ENCODE measurements at places on chromosomes 3 and 15. TPM values are rescaled to one million over a fixed set of nuclear protein-coding genes. Genes with fewer than 3 reads are reported as not detected.

NOX5 gene
- not detected for total RNA-seq

TRIM42 gene
- not detected for total RNA-seq

ZPLD1 gene
- not detected for total RNA-seq

BCHE gene
- 78.5 TPM for total RNA-seq

DNA sequence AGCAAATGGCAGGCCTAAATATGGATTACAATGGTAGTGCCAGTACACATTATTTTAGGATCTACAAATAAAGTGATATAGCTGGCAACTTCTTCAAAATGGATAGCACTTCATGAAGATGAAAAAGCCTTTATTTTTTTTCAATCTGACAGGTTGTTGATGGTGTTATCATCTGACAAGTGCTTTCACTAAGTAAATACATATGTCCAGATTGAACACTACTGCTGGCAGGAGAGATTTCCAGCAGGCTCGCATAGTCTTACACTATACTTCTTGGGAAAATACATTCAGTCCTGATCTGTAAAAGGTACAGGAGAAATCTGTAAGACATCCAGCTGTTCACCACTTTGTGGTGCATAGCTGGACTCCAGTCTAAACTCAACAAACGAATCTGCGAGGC lies 50.9 kb upstream of the ALCAM start:
- no peak for DNase-seq

- DNase-seq = no peak
Measured at GRCh38 chr3:179072100-179072438, 460 bp upstream of the ZMAT3 start.

DNA sequence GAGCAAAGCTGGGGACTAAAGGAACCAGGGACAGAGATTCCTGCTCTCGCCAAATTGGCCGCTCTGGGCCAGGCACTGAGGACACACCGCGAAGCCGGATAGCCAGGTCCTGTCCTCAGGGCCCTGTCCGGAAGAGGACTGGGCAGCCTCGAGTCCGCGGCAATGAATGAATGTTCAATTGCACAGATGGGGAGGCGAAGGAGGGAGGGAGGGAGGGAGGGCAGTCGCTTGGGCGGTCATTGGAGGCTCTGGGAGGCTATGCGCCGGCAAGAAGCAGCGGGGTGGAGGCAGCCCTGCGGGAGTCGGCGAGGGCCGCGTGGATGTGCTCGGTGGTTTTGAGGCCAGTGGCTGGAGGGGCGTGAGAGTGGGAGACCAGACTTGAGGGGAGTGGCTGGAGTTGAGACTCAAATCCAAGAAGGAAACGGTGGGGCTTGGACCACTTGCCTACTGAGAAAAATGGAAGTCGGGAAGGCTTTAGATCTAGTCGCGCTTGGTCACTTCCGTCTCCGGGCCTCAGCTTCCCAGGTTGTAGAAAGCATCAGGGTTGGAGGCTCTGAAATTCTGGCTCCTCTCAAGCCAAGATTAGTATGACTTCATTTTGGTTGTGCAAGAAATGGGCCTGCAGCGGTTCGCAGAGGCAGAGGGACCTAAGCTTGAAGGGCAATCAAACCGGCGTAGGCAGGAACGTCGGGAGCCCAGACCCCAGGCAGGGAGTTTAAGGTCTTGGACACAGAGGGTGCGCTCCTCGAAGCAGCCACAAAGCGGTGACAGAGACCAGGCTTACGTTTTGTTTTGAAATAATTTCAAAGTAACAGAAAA lies 21.1 kb upstream of the PLXND1 start:
- peak; percentile 80 for DNase-seq

- peak; percentile 30 for DNase-seq
Measured at GRCh38 chr15:33584797-33585196, 274.0 kb downstream of the RYR3 start.

- DNase-seq = no peak
Measured at GRCh38 chr3:69809076-69809835, 70.0 kb downstream of the MITF start.

DNA sequence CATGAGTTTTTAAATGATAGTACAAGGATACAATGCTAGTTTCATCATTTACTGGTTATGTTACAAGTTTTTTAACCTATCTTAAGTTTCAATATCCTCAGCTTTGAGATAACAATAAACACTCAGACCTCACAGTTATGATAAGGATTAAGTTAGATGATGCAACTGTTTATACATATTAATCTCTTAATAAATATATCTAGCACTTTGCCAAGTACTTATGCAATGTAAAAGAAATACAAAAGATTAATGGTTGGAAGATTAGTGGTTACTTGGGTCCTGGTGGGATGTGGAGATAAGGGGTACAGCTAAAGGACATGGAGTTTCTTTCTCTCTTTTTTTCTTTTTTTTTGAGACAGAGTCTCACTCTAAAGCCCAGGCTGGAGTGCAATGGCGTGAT lies 12.0 kb downstream of the SPPL2A start:
- DNase-seq = no peak

GRCh38 chr15:41115652-41116115 lies 396 bp downstream of the INO80 start:
- DNase-seq = no peak

DNA sequence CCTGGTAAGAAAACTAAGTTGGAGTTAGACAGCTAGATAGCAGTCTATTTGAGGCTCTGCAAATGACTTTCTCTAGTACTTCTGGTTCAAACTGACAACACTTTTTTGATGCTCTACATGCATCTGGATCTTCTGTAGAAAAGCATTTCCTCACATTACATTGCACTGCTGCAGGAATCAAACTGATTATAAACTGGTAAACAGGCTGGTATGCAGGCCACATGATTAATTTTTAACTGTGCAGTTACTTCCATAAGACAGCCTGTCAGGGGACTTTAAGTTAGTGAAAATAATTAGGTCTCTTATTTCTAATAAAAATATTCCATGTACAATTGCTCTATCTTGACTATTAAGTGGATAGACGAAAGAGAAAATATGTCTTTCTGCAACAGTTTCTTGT lies 550.0 kb upstream of the ALCAM start:
- DNase-seq = no peak

DNA sequence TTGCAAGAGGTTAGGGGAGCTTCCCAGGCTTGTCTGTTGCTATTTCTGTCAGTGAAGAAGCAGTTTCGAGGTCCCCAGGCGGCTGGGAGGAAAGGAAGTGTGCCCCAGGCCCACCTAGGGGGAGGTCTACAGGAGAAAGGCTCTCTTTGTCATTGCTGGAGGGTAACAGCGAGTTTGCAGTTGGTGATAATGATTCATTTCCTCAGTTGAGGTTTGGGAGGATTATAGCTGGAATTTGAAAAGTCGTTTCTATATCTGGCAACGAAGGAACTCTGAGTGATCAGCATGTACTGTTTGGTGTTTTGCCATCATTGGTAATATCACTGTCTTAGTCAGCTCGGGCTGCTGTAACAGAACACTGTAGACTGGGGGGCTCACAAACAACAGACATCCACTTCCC lies 65.5 kb upstream of the UBE3A start:
- no peak for DNase-seq

DNA sequence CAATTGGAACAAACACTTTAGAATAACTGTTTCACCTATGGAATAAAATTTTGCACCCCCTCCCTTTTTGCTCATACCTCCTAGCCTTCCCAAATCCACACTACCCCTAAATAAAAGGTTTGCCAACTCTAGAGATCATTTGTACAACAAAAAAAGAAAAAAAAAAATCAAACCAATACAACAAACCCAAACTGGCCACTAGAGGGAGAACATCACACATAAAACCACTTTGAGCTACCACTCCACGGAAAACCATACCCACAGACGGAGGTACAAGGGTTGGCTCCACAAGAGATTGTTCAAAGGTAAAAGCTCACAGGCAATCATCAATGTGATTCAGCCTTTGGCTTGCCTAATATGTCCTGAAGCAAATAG lies 47.6 kb downstream of the SETMAR start:
- peak; percentile 48 for DNase-seq

DNA sequence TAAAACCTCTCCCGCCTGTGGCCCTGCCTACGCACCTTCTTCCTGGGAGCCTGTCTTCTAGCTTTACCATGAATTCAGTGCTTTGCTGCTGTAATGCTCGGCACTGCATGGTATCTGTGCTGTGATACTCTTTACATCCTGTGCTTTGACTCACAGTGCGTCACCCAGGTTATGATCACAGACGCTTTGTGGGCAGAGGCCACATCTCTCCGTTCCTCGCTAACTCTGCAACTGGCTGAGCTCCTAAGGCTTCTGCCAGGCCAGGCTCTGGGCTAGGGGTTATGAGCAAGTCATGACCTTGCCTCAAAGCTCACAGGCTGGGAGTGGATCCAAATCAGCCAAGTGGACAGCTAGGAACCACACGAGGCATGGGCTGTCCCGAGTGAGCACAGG lies 23.2 kb downstream of the SPTBN5 start:
- DNase-seq = no peak

DNA sequence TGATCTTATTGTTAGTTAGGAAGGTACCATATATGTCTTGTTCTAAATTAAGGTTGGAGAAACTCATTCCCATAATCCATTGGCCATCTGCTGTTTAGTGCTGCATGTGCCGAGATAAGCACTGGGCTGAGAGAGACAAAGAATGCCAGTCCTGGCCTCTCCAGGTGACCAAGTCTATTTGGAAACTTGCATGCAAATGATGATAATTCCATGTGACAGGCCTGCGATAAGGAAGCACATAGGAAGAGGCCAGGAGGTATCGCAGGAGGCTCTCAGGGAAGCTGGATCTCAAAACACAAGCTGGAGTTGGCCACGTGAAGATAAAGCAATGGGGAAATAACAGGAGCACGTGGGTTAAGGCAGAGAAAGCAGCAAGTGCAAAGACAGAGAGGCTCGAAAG lies 39.7 kb downstream of the MYO5C start:
- no peak for DNase-seq
